ENCODE measurements at places on chromosomes 4 and X. TPM values are rescaled to one million over a fixed set of nuclear protein-coding genes. Genes with fewer than 3 reads are reported as not detected.
A peak's percentile ranks its signal among the peaks of the same experiment; 100 is the strongest.

- no peak for DNase-seq
These were observed 100.2 kb downstream of the FBXO8 start for GRCh38 chr4:174183259-174183658.

GRCh38 chrX:17098516-17099247, 152.2 kb downstream of the REPS2 start:
- no peak for DNase-seq

GRCh38 chr4:16083241-16084191, at the start of gene PROM1:
TSS of gene PROM1 (minus strand) at chr4:16084023. CDS start at chr4:16075906, 8,117 bp downstream.
- no peak for DNase-seq

GRCh38 chrX:259692-260355, 21.4 kb upstream of the PLCXD1 start:
- DNase-seq = peak; percentile 18

DNA sequence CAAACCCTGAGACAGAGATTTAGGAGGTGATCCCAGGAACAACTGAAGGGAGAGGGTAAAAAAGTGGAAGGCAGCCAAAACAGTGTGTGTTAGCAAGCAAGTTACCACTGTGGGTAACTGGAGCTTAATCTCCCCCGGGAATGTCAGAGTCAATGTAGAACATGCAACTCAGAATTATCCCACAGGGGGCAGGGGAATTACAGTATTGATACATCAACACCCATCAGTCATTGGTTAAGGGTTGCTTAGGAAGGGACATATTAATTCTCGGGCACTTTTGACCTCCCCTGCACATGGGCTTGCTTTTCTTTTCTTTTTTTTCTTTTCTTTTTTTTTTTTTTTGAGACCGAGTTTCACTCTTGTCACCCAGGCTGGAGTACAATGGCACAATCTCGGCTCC, 29.3 kb downstream of the CXorf58 start:
- no peak for DNase-seq

- no peak for DNase-seq
These were observed 191.1 kb upstream of the FAT4 start for GRCh38 chr4:125123570-125124109.

DNA sequence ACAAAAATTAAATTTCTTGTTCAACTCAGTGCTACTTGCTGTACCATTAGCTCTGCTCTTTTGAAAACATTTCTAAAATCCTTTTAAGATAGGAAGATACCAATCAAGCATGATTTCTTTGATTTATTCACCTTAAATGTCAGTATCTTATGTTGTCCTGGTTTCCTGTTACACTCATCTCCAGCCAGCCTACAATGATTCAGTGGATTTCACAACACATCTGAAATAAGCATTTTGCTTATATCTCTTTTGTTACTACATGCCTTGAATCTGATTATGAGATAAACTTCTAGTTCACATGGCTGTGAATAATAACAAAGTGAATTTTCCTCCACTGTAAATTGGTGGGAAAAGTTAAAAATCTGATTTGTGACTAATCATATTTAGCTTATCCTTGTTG, 112.5 kb upstream of the BMP3 start:
- DNase-seq = no peak

GRCh38 chrX:131058136-131058868, at the start of gene ARHGAP36:
TSS of gene ARHGAP36 (plus strand) at chrX:131058346. CDS start at chrX:131081666, 23,320 bp downstream.
- no peak for DNase-seq

GRCh38 chr4:152697284-152698088, 17.7 kb upstream of the TMEM154 start:
- no peak for DNase-seq

- DNase-seq = no peak
These were observed 151.2 kb downstream of the COX18 start for GRCh38 chr4:72918362-72918761.

GRCh38 chr4:121168446-121169281, 4.5 kb upstream of the TNIP3 start:
- DNase-seq = no peak

- DNase-seq = no peak
These were observed 356.7 kb upstream of the GATB start for GRCh38 chr4:152117520-152117919.

GRCh38 chr4:156974264-156974663, 2.7 kb upstream of the PDGFC start:
- DNase-seq = no peak

DNA sequence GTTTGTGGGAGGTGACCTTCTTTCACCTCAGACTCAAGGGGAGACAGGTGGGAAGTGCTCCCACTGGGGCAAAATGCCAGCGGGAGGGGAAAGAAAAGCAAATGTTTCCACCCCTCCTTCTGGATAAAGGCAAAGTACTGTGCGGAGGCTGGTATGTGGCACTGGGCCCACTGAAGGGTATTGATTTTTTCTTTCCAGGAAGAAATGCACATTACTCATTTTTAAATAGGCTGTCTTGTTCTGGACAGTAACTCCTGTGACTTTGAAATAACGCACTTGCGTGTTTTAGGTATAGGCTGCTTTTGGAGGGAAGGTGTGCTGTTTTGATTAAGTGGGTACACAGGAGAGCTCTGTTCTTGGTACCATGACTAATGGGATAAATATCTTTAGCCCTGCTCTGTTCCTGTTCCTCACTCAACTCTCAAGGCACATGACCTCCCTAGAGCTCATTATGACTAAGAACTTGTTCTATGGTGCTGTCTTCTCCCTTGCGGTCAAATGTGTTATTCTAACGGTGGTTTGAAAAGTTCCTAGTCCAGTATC, 40.7 kb upstream of the MBTPS2 start:
- DNase-seq = no peak

GRCh38 chrX:134634691-134635090, 23.6 kb downstream of the PLAC1 start:
- no peak for DNase-seq

- no peak for DNase-seq
These were observed 394.7 kb downstream of the IL1RAPL1 start for GRCh38 chrX:28981952-28982351.

DNA sequence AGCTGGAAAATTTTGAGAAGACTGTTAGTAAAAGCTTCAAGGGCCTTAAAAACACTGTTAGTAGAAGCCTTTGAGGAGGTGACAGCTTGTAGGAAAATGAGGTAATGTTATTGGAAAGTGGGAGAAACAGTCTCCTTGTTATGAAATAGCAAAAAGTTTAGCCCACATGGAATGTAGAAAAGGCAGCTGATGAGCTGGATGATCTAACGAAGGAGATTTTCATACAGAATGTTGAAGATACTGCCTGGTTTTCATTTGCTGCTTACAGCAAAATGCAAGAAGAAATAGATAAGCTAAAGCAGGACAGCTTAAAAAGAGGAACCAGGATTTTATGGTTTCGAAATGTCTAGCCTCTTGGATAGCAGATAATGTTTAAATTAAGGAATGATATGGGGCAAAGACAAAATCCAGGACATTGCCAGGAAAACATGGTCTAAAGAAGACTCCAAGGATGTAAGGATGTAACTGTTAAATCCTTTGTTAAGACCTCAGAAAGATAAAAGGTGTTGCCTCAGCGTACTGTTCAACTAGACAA, 10.2 kb upstream of the STBD1 start:
- DNase-seq = no peak

- DNase-seq = peak; percentile 67
These were observed at the start of gene ARSJ for GRCh38 chr4:113979148-113979904. TSS of gene ARSJ (minus strand) at chr4:113979647. CDS start at chr4:113978834, 813 bp downstream.

DNA sequence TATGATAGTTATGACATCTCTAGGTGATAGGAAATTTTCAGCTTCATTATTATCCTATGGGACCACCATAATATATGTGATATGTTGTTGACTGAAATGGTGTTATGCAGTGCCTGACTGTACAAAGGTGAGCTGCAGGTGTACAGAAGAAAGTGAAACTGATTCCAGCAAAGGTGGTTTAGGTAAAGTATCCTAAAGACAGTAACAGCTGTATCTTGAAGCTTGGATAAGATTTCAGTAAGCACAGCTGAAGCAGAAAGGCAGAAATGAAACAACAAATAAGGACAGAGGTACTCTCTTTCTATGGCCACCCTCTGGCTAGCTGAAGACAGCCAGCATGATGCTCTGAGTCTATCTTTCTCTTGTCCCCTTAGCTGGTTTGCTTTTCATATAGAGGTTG, 30.0 kb upstream of the PGK1 start:
- no peak for DNase-seq

DNA sequence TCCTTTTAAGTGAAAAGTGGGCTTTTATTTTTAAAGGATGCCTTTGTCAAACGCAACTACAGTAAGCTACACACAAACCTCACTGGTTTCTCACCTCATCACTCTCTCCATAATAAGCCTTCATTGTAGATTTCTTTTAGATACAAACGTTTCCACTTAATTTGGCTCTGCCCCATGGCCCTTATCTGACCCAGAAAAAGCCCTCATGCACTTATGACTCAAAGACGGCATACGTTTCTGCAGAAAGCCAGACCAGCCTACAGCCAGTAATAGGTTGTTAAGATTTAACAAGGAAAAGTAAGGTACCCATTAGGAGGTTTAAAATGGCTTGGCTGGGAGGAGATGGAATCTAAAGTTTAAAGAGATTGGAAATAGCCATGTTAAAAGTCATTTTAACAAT, 914.6 kb upstream of the INTU start:
- DNase-seq = no peak

GRCh38 chr4:168551945-168552695, 55.3 kb downstream of the PALLD start:
- no peak for DNase-seq

- no peak for DNase-seq
These were observed 8.1 kb downstream of the ENPEP start for GRCh38 chr4:110484029-110484428.

GRCh38 chr4:60605646-60606354, 594.3 kb upstream of the ADGRL3 start:
- no peak for DNase-seq

DNA sequence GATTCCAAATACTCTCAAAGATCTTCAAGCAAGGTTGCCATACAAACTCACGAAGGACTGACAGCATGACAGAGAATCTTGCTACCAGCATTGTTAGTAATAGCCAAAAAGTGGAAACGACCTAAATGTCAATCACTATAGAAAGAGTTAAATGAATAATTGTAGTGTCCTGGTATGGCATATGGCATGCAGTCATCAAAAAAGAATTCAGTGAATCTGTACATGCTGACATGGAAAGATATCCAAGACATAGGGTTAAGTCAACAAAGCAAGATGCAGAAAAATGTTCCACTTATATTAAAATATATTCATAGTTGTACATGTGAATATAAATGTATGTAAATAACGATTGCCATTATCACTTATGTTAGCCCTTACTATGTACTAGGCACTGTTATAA, 37.6 kb downstream of the SRPX2 start:
- no peak for DNase-seq

DNA sequence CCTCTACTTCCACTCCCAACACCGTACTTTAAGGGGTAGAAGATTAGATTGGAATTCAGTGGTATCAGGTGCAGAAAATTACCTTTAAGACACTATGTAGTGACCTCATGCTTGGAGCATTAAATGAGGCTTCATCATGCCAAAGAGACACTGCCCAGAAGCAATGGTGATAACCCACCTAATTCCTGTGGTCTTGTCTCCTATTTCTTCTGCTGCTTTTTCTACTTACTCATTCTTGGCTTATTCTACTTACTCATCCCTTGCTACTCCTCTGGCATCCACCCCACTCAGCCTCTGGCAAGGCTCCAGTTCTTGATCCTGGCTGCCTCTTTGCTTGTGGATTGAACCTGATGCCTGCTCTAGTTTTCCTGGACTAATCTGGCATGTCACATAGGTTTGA, 62.3 kb upstream of the ADAMTS3 start:
- DNase-seq = peak; percentile 57

- DNase-seq = no peak
These were observed 43.7 kb downstream of the TMPRSS11E start for GRCh38 chr4:68490826-68491457.

DNA sequence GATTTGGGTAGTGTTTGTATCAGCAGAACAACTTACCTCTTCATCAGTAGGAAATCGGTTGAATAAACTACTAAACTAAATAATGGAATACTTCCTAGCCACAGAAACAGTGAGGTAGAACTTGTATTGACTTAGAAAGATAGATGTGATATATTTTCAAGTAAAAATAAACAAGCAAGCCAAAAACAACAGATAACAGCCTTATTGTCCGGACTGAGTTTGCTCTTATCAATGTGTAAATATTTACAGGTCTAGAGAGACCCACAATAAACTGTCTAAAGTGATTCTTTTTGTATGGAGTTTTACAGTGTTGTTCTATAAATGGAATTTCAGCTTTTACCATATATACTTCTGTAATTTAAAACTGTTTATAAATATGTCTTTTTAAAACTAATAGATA, 721.8 kb downstream of the ADGRL3 start:
- no peak for DNase-seq

GRCh38 chrX:100353326-100353725, 56.7 kb downstream of the PCDH19 start:
- DNase-seq = no peak

GRCh38 chr4:144298519-144298918, 158.0 kb upstream of the GYPA start:
- DNase-seq = no peak

DNA sequence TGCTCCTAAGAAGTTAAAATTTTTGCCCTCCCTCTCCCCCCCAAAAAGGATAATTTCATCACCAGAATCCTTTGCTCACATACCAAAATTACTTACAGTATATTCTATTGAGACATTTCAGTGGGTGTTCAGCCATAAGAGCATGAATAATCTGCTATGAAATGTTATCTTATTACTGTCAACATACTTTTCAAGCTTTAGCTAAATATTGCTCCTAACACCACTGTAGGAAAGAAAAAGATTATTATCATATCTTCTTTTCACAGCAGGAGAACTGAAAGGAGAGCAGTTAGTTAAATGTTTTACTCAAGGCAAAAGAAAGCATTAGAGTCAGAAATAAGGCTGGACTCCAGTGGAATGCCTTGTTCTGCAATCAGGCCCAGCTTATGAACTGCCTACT, 231.0 kb upstream of the GYPA start:
- no peak for DNase-seq

GRCh38 chrX:139077281-139078250, 366.0 kb upstream of the FGF13 start:
- DNase-seq = no peak

MTCP1 gene
- 22.9 TPM for total RNA-seq

RNF150 gene
- 12.6 TPM for total RNA-seq

ACE2 gene
- 0.54 TPM for total RNA-seq

CFP gene
- 0.51 TPM for total RNA-seq

FHDC1 gene
- total RNA-seq = 0.38 TPM

ZNF711 gene
- total RNA-seq = 0.86 TPM

RPL39 gene
- 1,072 TPM for total RNA-seq

ABCD1 gene
- 27.1 TPM for total RNA-seq

PABPC1L2B gene
- not detected for total RNA-seq

KIAA1210 gene
- not detected for total RNA-seq

TRPC3 gene
- total RNA-seq = 0.15 TPM

SMPX gene
- total RNA-seq = 863 TPM

YY2 gene
- total RNA-seq = 1.8 TPM

TMEM144 gene
- total RNA-seq = 0.88 TPM

PCDH7 gene
- 1.6 TPM for total RNA-seq

Data from psoas muscle (tissue), 8 donors.